Activated naive CD8-positive, alpha-beta T cell treated with anti-CD3 and anti-CD28 coated beads, Interleukin-2, amount 50 U/mL, for 16 hours (primary cell): ENCODE measurements at places on chromosomes 5 and 9.

DNA sequence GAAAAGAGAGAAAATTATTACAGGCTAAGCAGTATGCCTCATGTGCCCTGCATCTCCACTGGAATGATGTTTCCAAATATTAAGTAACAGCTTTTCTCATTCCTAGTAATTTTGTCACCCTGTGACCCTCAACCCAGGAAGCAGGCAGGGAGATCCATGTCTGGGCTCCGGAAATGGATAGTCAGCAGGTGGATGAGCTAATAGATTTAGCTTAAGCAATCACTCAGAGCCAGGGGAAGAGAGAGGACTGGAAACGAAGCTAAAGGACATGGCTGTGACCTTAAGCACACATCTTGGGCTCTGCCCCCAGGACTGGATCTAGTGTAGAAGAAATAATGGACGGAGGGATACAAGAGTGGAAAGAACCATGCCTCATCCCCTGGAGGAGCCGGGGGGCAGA is 89.5 kb downstream of the ARSB start:
- DNase-seq, result no peak

GRCh38 chr5:514101-514485 is 10.2 kb downstream of the SLC9A3 start:
- DNase-seq, result no peak

DNA sequence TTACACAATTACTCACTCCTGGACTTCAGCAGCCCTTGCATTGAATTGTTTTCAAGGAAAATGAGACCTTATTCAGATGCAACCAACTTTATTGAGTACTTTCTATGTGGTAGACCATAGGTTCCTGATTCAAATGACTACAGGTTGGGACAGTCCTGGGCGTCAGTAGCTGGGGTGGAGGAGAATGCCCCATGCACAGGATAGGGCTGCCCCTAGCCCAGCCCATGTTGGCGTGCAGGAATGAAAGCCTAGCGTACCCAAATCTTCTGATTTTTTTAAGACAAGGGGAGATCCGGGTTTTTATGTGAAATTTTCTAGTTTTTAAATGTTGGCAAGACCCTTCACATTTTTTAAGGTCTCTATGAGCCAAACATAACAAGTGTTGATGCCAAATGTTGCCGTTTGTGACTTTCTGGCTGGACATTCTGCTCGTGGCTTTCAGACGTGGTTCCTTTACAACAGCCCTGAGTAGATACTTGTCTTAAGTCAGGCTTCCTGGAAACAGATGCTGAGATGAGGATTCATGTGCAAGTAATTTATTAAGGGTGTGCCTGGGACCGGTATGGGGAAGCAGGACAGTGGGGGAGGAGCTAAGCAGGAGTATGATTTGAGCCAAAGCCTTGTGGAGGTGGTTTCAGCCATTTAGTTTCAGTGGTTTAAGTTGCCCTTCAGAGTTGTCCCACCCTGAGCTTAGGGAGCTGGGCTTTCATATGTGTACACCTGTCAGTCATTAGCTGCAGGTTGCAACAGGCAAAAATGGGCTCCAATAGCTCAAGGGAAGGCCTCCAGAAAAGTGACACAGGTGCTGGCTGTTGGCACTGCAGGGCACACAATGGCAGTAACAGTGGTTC is 154.1 kb downstream of the NTRK2 start:
- no peak for DNase-seq

- DNase-seq, result no peak
Measured at GRCh38 chr9:133460405-133461175, 812 bp downstream of the CACFD1 start.

DNA sequence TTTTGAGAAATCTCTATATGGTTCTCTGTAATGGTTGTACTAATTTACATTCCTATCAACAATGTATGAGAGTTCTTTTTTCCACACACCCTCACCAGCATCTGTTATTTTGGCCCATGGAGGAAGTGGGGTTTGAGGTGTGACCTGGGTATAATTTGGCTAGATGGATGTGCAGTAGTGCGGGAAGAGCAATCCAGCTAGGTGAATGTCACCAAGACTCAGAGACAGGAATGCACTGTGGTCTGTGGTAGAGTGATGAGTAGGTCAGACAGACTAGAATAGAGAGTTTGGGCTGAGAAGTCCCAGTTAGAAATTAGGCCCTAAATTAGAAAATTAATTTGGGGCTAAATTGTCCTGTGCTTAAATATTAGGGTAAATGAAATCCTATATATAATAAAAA is 32.8 kb upstream of the PIP5K1B start:
- no peak for DNase-seq

GRCh38 chr5:128009403-128009802 is 74.2 kb upstream of the SLC12A2 start:
- no peak for DNase-seq

GRCh38 chr5:129770024-129770820 is 22.3 kb downstream of the MINAR2 start:
- no peak for DNase-seq

GRCh38 chr9:133836818-133837217 is 98.7 kb upstream of the SARDH start:
- no peak for DNase-seq

GRCh38 chr9:16221366-16221765 is 649.1 kb downstream of the BNC2 start:
- no peak for DNase-seq

DNA sequence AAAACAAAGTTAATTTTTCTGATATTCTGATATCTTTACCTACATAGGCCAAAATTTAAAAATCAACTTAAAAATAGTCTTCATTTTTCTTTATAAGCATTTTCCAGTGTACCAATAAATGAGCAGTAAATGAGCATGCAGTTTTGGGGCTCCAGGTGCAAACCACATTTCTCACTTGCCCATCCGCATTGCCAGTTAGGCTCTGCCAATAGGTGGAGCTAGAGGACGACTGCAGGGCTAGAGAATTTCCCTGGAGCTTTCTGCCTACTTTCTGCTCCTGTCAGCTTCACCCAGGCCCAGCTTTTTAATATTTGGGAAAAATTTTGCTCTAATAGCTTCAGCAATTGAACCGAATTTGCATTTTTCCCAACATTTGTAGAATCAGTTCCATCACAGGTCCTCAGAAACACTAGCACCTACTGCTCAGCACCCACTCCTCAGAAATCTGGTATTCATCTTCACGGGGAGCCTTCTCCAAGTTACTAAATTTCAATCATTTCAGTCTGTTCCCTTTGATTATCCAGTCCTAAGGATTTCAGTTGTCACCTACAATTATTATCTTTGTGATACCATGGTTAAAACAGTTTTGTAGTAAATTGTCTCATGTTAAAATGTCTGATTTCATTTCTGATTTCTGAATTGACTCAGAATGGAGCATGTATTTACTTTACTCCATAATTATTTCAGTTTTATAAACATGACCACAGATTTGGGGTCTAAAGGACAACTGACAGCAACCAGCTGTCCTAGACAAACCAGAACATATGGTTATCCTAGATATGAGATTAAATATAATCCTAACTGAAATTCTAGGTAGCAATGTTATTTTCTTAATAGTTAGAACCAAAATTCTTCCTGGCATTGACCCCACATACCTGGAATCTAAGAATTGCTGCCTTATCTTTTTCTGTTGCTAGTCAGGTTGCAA is 104.6 kb upstream of the FAM174A start:
- no peak for DNase-seq

DNA sequence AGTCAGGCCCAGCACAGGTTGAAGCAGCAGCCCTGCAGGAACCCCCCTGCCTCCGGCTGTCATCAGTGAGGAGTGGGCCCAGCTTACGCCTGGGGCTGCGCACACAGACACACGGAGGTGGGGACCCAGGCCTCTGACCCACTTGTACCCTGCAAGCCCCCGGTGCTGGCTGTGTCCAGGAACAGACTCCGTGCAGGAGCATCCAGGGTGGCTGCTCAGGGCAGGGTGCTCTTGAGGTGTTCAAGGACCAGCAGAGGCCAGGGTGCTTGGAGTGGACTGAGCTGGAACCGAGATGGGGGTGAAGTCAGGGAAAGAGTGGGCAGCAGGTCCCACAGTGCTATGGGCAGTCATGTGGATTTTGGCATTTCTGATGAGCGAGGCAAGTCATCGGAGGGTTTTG is 199.5 kb downstream of the CACNA1B start:
- DNase-seq, result no peak

- no peak for DNase-seq
Measured at GRCh38 chr5:150410524-150411244, 2.0 kb downstream of the CD74 start.

DNA sequence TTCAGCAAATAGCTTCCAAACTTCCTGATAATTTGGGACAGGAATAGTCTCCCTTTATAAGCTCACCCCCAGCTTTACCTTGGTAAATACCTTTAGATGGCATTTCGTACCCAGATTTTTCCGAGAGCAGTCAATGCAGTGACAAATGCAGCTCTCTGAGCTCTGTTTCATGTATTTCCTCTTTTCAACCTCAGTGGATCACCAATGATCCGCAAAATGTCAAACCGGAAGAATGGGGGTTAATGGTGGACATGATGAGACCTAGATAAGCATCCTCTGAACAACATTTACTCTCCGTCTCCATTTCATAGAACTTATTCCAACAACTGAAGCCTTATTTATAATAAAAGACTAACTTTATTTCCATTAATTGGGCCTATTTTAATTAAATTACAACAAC is 227.3 kb downstream of the MCTP1 start:
- no peak for DNase-seq

DNA sequence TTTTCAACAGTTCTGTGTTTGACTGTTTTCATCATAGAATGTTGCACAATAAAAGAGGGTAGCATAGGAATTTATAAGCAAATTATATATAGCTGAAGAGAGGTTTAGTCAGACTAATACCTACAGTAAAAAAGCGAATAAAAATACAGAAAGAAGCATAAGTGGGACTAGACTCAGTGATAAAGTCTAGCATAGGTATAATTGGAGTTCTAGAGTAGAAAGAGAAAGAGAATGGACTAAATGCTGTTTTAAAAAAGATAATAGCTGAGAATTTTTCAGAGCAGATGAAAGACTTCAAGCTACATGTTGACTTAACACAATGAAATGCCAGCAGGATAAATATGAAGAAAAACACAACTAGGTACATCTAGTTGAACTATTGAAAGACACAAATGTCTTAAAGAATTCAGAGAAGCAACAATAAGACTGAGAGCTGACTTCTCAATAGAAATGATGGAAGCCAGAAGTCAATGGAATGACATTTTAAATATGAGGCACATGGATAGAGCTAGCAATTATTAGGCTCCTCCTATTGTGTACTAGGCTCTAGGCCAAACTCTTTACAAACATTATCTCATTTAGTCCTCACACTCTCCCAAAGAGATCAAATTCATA is 573.9 kb downstream of the ZNF608 start:
- no peak for DNase-seq

DNA sequence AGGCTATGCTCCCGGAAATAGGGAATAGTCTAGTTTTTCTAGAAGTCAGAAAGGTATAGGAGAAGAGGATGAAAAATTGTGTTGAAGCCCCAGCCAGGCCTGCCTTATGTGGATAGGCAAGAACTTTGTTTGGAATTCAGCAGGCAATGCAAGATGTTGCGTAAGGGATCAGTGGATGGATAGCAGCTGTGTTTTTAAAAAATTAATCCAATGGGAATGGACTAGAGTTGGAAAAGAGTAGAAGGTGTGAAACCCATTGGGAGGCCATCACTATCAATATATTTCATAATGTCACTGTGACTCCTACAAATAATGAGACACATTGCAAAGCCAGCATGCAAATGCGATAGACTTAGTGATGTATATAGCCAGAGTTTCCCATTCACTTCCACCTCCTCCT is 281.9 kb downstream of the MARCHF11 start:
- DNase-seq, result no peak

- no peak for DNase-seq
Measured at GRCh38 chr9:81787747-81788632, 98.6 kb upstream of the TLE1 start.

DNA sequence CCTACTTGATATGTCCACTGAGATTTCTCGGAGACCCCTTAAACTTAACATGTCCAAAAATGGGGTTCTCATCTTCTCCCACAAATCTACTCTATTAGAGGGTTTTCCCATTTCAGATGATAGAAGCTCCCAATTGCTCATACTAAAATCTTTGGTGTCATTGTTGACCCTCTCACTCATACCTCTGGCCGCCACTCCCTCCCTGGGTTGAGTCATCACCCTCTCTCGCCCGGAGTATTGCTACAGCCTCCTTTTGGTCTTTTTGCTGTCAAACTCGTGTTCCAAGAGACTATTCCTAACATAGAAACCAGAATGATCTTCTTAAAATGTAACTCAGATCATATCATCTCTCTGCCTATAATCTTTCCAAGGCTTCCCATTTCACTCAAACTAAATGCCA is 91.0 kb upstream of the GNAQ start:
- no peak for DNase-seq

- DNase-seq, result no peak
Measured at GRCh38 chr9:28320616-28321015, 747.3 kb upstream of the C9orf72 start.

DNA sequence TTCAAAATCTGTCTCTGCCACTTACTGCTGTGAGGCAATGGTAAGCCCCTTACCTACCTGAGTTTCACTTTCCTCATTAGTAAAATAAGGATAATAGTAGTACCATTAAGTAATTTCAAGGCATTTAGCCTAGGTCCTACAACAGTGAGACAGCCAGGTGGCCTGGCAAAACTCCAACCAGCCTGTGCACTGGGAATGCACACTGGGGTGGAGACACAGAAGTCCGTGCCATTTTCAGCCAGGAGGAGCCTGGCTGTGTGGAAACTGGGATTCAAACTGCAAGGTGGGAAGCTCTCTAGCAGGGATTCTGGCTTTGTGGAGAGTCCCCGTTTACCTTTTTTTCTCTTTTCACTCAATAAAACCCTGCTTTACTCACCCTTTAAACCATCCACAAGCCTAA is 630.4 kb downstream of the PRELID2 start:
- no peak for DNase-seq
